ENCODE measurements at places on chromosomes 11 and 22.

DNA sequence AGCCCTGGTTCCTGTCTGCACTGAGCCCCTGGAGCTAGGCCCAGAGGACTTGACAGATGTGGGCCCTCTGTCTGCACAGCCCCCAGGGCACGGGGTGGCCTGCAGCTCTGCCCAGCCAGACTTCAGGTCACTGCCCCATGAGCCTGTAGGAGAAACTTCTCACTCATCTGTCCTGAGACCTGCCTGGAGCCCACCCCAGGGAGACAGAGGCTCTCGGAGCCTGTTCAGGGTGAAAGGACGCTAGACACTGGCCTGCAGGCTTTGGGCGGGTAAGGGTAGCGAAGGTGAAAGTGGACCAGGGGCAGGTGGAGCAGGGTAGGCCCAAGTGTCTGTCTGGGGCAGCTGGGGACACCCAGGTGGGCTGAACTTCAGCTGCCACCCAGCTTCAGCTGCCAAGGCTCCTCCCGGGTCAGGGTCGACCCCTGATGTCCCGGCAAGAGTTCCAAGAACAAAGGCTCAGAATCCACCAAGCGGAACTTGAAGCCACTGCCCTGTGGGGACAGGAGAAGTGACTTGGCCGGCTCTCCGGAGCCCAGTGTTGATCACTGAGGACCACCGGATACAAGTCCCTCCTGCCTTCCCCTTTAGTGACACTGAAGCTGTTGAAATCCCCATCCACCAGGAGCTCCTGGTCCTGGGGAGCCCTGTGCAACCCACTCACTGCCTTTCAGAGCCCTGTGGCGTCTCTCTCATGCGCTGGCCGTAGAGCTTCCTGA is 90.3 kb downstream of the KCNQ1 start:
- DNase-seq = no peak

DNA sequence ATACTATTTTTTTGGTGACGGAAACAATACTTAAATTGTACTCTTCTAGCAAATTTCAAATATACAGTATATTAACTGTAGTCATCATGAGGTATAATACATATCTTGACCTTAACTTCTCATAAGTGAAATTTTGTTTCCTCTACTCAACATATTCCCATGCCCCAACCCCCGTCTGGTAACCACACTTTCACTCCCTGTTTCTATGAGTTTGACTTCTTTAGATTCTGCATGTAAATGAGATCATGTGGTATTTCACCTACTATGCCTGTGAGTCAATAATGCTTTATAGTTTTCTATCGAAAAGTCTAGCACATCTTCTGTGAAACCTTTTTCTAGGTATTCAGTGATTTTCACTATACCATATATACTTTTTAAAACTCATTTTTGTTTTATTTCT is 663.2 kb downstream of the CNTN5 start:
- no peak for DNase-seq

GRCh38 chr22:50326956-50327710 is at the start of gene DENND6B:
DENND6B (minus strand) TSS chr22:50327012; CDS start chr22:50326988, 24 bp downstream.
- DNase-seq = peak; percentile 85

DNA sequence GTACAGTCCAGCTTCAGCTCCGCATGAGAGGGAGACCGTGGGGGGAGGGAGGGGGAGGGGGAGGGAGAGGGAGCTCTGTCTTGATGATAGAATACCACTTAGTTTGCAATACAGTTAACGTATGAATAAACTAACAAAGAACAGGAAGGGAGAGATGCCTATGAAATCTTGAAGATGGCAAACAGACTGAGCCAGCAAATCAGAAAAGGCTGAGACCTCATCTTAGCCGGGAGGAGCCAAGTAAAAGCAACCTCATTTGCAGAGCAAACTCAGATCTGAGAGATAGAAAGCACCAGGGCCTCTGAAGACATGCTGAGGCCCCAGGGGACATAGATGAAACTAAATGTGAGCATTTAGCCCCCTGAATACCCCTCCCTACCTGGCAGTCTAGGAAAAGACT is 23.0 kb downstream of the APLP2 start:
- no peak for DNase-seq

DNA sequence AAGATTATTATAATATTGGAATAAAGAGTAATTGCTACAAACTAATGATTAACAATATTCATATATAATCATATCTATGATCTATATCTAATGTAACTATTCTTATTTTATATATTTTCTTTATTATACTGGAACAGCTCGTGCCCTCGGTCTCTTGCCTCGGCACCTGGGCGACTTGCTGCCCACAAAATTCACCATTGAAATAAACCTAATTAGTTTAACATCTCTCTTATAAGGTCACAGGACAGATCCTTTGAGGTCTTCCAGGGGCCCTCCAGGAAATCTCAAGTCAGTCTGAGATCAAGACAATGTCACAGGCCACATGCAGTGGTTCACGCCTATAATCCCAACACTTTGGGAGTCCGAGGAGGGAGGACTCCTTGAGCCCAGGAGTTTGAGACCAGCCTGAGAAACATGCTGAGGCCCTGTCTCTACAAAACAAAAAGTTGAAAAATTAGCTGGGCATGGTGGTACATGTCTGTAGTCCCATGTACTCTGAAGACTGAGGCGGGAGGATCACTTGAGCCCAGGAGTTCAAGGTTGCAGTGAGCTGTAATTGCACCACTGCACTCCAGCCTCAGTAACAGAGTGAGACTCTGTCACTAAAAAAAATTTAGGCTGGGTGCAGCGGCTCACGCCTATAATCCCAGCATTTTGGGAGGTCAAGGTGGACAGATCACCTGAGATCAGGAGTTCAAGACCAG is 6.6 kb upstream of the TXNRD2 start:
- DNase-seq = no peak

DNA sequence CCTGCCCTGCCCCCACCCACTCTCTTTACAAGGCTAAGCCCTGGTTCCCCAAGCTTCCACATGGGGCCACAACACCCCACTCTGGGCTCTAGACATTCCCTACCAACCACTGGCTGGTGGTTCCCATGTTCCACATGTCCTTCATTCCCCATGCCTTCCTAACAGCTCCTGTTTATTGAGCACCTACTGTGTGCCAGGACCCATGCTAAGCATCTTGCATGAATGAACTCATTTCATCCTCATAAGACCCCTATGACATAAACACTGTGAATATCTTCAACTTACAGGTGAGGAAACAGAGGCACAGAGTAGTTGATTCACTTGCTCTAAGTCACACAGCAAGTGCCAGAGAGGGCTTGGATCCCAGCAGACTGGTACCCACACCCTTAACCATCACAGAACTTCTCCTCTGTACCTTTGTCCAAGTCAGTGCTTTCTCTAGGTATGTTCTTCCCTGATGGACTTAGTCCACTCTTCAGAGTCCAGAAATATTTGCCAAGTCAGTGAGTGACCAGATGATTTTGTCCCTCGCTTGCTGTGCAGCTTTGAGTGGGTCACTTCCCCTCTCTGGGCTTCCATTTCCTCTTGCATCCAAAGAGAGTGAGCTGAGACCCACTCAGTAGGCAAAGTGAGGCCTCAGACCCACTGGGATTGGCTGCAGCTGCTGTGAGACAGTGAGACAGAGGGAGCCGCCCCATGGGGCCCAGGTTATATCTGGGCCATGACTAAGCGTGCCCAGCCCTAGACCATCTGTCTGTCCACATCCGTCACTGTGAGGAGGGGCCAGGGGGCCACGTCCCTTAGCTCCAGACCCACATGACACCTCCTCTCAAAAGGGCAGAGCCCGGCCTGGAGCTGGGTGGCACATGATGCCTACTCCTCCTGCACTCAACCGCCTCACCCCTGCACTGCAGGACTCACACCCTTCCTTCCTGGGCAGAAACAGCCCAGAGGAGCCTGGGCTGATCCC is 132.4 kb downstream of the MN1 start:
- peak; percentile 7 for DNase-seq

DNA sequence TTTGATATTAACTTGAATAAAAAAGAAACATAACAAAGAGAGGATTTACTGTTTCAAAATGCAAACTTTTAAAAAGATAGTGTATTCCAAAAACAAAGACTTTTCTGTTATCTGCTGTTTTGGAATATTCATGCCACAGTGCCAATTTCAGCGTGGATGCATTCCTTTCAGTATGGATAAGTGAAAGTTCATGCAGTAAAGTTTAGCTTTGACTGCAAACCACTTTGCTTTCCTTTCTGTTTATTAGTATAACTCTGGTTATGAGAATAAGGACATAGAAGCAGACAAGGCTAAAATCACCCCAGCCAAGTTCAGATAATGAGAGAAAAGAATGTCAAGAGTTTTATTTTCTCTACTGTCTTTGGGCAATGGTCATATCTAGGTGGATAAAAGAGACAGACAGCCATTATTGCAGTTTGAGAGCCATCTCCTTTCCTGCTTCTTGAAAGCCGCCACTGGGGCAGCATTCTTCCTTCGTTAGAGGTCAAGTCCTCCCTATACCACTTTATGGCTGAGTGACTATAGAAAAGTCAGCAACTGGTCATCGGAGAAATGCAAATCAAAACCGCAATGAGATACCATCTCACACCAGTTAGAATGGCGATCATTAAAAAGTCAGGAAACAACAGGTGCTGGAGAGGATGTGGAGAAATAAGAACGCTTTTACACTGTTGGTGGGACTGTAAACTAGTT is 82.4 kb upstream of the BLID start:
- DNase-seq = no peak

DNA sequence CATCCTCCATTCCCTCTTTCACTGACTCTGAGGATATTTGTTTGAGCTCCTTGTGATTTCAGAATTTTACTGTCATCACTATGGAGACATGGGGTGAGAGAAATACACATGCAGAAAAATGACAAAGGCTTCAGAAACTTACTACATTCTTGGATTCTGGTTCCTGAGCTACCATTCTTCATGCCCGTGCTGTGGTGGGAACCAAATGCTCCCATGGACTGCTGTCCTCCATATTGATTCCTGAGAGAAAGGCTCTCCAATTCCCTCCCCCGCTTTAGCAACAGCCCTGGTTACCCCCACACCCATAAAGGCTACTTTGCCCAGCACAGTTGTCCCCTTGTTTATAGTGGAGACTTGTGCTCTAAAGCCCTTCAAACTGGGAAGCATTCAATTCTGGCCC is 195.4 kb downstream of the RRAS2 start:
- DNase-seq = no peak

GRCh38 chr11:131688048-131688693 is 317.8 kb downstream of the NTM start:
- DNase-seq = peak; percentile 82

- peak; percentile 43 for DNase-seq
These were observed 46.4 kb downstream of the MORC2 start for GRCh38 chr22:30922151-30922611.

GRCh38 chr11:133687781-133688180 is 155.5 kb upstream of the OPCML start:
- no peak for DNase-seq

- no peak for DNase-seq
These were observed 1052.9 kb downstream of the NTM start for GRCh38 chr11:132423266-132423665.

- DNase-seq = peak; percentile 72
These were observed 8.4 kb downstream of the FAM118A start for GRCh38 chr22:45318168-45318557.

GRCh38 chr11:125304136-125304535 is 139.6 kb downstream of the PKNOX2 start:
- DNase-seq = no peak

DNA sequence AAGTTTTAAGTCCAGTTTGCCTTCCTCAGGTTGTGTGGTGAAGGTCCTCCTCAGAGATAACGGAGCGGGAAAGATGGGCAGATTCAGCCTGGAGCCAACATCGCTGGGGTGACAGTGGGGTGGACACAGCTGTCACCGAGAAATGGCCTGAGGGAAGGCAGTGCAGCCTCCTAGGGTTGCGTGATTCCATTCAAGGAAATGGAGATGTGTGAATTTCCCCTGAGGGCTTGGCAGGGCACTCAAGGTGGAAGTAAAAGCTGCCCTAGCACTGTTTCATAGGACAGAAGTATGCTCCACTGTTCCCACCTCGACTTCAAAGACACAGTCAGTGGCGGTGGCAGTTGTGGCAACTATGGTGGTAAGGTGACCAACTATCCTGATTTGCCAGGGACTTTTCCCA is 15.4 kb upstream of the CAT start:
- no peak for DNase-seq

- DNase-seq = no peak
These were observed 20.7 kb upstream of the INCENP start for GRCh38 chr11:62103141-62103540.

- DNase-seq = no peak
These were observed 448.0 kb downstream of the MIAT start for GRCh38 chr22:27105142-27106025.

GRCh38 chr22:49325531-49326395 is 501.9 kb downstream of the BRD1 start:
- no peak for DNase-seq

DNA sequence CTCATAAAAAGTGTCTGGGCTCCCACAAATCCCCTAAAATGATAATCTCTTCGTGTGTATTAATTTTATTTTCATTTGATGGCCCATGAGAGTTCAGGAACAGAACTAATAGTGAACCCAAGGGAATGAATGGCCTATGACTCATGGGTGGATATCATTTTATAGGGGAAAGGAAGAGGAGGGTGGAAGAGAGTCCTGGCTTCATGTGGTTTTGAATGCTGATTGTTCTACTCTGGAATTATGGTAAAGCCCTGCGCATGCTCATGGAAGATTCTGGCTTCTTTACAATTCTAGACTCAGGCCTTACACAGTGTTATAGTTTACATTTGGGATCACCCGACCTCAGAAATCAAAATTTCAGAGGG is 35.2 kb downstream of the MAML2 start:
- DNase-seq = no peak

GRCh38 chr11:65663639-65664200 is 1.0 kb upstream of the RELA start:
- peak; percentile 60 for DNase-seq

DNA sequence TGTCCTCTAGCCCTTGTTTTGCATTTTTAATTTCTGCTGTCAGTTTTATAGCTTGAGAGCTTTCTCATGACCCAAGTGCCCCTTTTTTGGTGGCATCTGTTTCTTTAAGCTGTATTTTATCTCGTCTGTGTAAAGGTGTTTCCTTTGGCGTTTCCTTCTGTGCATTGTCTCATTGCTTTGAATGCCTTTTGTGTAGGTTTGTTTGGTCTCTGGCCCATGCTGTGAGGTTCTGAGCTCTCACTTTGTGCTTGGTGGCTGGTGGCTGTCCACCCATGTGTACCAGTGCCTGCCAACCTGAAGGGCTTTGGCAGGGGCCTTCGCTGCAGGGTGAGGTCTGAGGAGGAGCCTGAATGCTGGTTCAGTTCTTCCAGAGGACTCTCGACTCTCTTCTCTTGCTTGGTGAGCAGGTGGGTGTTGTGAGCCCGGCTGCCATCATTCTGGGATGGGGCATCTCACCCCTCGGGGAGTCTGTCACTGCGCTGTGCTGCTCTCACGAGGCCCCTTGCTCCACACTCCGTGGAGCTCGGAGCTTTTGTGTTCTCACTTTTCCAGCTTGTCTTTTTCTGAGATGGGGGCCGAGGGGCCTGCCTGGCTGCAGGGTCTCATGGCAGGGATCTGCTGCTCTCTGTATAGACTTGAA is 14.9 kb downstream of the AP2A2 start:
- no peak for DNase-seq

DNA sequence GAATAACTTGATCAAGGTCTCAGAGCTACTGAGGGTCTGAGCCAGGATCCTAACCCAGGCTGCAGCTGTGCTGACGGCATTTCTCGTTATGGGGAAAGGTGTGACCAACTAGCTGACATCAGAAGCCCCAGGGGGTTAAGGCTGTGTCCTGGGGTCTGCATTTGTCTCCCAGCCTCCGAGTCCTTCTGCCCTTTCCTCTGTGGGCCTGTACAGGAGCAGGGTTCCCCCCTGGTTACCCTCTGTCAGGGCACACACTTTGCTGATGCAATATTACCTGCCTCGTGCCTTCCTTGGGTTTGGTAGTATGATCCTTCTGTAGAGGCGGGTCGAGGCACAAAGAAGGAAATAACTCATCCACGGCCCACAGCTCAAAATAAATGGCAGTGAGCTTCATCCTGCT is 183.0 kb downstream of the TBC1D22A start:
- DNase-seq = no peak

- DNase-seq = no peak
These were observed 1.3 kb downstream of the CERK start for GRCh38 chr22:46736705-46737104.

Measured in GM23338 (cell line).